ENCODE measurements at places on chromosomes 13 and 19.

GRCh38 chr19:51751655-51752054 is at the start of gene FPR1:
FPR1 (minus strand) TSS chr19:51751878; CDS start chr19:51746994, 4,884 bp downstream.
- no peak for DNase-seq

DNA sequence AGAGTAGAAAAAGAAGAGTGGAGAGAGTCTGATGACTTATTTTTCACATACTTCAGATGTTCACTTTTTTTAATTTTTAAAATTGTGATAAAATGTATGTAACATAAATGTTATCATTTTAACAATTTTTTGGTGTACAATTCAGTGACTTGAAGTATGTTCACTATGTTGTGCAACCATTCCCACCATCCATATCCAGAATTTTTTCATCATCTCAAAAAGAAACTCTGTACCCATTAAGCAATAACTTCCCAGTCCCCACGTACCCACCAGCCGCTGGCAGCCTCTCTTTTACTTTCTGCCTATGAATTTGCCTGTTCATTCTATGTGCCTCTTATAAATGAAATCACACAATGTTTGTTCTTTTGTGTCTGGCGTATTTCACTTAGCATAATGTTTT is 43.3 kb downstream of the SKA3 start:
- no peak for DNase-seq

DNA sequence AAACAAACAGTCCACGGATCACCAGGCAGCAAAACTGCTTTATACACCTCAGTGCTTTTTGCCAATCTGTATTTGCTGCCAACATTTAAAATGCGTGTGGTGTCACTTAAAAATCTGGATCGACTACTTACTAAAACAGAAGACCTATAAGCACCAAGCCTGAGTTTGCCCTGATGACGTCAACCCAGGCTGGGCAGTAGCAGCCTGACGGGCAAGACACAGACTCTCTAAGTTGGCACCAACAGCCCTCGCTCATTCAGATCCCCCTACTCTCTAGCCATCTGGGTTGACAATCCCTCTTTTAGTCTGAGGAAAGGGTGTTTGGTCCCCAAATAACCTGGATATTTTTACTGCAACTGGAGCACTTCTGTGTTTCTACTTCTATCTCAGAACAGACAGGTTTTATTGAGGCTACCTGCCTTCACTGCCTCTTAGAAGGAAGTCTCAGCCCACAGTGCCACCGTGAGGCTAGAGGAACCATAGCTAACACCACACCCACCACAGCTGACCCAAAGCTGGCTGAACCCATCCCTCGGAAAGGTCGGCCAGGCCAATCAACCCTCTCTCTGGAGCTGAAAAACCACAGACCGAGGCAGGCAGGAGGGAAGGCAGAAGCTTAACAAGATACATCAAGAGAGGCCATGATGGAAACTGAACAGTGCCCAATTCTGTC is 6.9 kb downstream of the SUGP2 start:
- DNase-seq, result no peak

GRCh38 chr13:38872693-38873092 is 117.9 kb downstream of the STOML3 start:
- DNase-seq, result peak; percentile 57

DNA sequence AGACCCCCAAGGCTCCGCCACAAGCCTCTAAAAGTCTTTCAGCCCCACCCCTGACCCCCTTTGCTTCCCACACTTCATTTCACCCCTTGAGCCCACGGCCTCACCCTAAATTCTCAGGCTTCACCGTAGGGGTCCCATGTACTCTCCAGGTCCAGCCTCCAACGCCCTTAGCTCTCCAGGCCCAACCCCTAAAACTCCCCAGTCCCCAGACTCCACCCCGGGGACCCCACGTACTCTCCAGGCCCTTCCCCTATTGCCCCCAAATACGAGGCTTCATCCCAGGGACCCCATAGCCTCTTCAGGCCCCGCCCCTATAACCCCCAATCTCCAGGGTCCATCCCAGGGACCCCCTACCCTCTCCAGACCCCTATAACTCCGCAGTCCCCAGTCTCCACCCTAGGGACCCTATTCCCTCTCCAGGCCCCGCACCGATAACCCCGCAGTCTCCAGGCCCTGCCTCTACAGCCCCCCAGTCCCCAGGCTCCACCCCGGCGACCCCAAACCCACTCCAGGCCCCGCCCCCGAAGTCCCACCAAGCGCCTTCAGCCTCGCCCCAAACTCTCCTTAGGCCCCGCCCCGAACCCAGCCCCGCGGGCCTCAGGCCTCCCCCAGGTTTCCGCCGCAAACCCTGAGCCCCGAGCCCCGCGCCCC is 619 bp downstream of the MED16 start:
- peak; percentile 79 for DNase-seq

- no peak for DNase-seq
These were observed 3.7 kb downstream of the PEPD start for GRCh38 chr19:33517922-33518321.

DNA sequence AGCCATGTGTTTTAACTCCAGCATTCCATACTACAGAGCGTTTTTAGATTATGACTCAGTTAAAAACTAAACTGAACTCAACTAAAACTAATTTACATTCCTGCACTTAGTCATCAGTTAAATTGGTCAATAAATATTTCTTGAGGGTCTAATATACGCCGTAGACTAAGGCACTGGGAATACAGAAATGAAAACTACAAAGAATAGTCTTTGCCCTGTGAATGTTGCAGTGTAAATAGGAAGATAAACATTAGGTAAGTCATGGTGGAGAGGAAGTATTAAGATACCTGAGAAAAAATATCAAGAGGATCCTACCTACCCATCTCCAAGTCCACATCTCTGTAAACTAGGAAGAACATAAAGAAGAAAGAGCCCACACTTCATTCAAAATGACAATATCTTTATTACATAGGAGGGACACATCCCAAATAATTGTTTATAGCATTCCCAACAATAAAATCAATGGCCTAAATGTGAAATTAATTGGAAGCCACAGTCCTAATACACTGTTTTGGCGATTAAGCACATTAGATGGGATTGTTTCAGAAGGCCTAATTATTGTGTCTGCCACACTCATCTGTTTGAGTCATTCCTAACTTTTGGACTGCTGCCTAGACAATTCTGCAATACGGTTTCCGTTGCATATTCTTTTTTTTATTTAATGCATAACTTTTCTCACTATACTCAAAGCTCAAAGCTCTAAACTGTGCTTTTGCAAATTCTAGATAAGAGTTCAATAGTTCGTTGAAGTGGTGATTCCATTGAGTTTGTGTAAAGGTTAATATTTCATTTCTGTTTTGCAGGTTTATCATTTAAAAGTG is 52.9 kb downstream of the MBNL2 start:
- no peak for DNase-seq

DNA sequence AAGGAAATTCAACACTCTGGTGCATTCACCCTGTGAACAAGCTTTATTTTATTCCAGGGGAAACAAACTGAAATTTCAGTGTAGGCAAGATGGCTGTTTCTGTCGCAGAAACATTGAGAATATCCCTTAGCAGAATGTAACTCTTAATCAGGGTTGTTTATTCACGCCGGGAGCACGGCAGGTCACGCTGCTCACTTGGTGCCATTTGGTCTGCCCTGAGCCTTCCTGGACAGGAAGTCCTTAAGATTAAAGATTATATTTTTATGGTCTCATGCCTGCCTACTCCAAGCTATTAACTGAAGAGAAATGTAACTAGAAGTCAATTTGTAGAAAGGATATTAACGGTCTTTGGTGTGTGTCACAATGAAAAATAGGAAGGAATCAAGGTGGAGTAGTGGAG is 185.3 kb upstream of the ARGLU1 start:
- DNase-seq, result no peak

- DNase-seq, result no peak
These were observed 1.4 kb downstream of the SLC1A6 start for GRCh38 chr19:14978161-14978776.

DNA sequence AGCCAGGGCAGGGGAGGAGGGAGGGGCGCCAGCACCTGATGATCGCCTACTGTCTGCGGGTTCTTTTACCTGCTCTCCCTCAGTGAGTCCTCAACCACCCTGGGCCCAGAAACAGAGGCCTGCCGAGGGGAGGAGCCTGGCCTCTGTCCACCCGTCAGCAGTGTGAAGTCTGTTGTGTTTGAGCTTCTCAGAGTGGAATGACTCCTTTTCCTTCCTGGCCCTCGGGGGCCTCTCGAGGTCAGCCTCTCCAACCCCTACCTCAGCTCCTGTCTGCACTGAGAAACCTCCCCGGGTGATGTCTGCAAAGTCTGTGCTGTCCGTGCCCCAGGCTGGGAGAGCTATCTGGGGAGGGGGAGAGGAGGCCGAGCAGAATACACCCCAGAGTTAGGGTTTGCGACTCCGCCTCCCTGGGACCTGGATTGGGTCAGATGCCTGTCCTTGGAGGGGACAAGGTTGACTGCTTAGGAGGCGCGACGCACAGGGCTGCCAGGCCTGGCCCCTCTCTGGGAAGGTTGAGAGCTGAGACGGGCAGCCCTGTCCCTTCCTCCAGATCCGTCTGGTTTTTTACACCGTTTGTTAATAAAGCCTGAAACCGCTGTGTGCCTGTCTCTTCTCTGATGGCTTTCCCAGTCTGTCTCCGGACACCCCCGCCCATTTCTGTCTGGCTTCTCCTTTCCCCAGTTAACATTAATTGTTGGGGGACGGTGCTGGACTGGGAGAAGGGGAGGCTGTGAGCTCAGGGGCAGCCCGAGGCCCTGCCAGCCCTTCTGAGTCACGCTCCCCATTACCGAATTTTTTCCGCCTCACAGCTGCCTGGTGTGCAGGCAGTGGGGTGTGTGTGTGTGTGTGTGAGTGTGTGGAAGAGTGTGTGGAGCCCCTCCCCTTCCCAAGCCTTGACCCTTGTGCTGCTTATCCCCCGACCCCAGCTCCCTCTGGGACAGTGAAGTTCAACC is 989 bp upstream of the SSC5D start:
- DNase-seq, result no peak

DNA sequence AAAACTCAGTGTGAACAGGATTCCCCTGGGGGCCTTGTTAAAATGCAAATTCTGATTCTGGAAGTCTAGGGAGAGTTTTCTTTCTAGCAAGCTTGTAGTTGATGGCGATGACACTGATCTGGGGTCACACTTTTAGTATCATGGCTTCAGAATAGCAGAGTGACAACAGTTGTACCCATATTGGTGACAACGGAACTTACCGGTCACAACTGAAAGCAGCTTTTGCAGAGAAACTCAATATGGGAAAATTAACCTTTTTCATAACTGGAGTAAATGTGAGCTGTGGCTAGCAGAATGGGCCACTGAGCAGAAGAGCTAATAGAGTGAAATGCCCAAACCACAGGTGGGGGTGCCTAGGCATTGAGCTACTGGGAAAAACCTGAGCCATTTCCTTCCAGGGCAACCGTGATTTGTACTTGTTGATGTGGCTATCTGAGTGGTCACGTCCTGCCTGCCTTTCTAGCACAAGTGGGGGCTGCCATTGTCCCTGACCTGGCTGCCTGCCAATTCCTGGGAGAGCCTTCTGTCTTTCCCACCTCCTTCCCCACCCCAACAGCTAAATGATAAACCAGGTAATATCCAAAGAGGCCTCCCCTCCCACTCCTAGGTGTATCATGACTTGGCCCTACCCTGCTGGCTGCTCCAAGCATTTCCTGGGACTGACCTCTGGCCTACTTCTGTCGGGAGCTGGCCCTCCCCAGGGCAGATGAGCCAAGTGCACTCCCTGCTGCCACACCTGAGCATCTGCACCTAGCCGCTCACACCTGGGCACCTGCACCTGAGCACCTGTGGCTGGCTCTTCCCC is 1.7 kb upstream of the SLC10A2 start:
- peak; percentile 20 for DNase-seq

DNA sequence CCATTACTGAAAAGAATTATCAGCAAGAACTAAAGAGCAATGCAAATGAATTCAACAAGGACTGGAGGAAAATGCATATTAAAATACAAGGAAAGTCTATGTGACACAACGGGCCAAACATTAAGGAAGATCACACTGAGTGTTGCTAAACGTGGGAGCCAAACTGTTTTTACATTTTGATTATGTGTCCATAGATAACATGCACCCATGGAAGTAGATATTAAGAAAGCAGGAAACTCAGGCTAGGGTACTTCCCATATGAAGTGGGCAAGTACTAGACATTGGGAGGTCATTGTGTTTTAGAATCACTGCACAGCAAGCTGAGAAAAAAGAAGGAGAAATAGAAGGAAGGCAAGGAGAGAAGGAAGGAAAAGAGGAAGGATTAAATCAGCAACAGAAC is 161.8 kb downstream of the KCTD12 start:
- no peak for DNase-seq

DNA sequence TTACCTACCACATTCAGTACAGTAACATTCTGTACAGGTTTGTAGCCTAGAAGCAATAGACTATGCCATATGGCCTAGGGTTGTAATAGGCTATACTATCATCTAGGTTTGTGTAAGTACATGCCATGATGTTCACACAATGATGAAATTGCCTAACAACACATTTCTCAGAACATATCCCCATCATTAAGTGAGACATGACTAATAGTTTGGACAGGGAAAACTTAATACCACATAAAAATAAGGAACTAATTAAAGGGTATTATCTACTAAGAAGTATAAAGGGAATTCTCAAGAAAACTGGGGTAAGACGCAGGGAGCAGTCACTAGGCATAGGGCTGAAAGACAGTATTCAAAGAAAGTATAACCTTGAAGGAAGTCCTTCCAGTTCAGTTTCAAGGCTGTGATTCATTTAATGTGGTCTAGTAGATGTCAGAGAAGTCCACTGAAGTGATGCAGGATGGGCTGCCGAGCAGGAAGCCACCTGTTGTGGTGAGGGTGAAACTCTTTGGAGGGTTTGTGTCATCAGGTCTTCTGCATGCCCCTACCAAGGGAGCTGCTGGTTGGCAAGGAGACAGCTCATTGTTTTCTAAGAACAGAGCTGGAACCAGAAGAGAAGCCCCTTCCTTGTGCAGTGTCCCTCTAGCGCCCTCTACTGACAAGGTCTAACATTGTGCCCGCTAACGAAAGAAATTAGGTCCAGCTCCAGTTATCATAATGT is 122.9 kb downstream of the OLFM4 start:
- DNase-seq, result peak; percentile 51

- no peak for DNase-seq
These were observed 34.6 kb upstream of the KATNAL1 start for GRCh38 chr13:30341815-30342570.

DNA sequence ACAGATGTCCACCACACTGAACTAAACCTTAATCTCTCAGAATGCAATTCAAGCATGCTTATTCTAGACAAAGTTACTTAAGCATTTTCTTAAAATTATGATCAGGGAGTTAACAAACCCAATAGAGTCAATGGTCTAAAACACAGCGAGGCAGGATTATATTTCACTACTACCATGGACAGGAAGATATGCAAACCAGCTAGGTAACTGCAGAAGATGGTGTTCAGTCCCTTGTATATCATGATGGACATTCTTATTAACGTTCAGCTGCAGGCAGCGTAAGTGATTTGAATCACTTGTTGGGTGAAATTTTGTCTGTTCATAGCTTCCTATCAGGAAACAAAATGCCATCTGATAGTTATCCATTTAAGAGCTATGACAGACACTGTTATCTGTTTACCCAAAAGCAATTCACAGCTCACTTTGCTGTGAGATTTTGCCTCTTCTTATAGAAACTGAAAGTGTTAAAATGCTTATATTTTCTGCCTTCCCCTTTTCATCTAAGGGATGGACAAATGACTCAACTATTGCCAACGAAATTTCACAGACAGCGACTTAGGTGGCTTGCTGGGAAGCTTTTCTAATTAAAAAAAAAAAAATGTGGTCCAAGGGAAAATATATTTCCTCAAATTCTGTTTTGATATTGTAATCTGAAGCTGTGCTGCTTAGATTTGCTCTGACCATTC is 591.9 kb downstream of the DACH1 start:
- DNase-seq, result peak; percentile 31

GRCh38 chr13:62294244-62294643 is 878.6 kb upstream of the PCDH20 start:
- no peak for DNase-seq

- DNase-seq, result no peak
These were observed 11.4 kb downstream of the FCHO1 start for GRCh38 chr19:17762505-17763229.
